ENCODE measurements at places on chromosomes 4 and X.

GRCh38 chr4:130542953-130543352, 1447.0 kb downstream of the C4orf33 start:
- DNase-seq = no peak

- peak; percentile 29 for DNase-seq
Observed at GRCh38 chrX:40207626-40208025, 109.9 kb upstream of the BCOR start.

DNA sequence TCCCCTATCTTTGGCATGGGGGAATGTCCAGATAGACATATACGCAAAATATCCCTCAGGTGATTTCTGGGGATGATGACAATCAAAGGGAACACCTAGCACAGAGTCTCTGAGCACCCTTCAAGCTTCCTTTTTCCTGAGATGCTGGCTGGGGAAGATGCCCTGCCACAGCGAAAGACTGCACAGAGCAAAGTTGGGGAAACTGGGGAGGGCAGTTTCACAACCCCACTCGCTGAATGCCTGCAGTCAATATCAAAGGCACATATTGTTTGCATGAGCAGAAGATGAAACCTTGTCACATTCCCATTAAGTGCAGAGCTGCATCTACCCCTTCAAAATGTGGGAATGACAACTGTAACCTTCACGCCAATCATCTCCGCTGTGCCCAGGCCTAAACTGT, 2.6 kb downstream of the GPC4 start:
- DNase-seq = no peak

DNA sequence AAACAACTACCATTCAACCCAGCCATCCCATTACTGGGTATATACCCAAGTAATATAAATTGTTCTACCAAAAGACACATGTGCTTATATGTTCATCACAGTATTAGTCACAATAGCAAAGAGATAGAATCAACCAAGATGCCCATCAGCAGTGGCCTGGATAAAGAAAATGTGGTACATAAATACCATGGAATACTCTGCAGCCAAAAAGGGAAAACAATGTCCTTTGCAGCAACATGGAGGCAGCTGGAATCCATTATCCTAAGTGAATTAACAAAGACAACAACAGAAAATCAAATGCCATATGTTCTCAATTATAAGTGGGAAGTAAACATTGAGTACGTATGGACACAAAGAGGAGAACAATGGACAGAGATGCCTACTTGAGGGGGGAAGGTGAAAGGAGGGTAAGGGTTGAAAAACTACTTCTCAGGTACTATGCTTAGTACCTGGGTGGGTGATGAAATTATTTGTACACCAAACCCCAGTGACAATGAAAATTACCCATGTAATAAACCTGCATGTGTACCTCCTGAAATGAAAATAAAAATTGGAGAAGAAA, 632.1 kb upstream of the AADAT start:
- no peak for DNase-seq

- no peak for DNase-seq
Observed at GRCh38 chr4:24560868-24561368, 23.4 kb downstream of the DHX15 start.

DNA sequence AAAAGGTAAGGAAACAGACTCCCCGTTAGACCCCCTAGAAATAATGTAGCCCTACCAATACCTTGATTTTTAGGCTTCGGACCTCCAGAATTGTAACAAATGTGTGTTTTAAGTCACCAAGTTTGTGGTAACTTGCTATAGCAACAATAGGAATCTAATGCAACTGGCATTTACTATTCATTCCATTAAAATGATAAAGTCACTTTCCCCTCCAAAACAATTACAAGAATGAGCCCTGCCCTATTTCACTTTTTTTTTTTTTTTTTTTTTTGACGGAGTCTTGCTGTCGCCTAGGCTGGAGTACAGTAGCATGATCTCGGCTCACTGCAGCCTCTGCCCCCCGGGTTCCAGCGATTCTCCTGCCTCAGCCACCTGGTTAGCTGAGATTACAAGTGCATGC, 3.5 kb upstream of the DDX60L start:
- no peak for DNase-seq

GRCh38 chr4:10981576-10981975, 297.0 kb upstream of the CLNK start:
- DNase-seq = no peak

- DNase-seq = peak; percentile 73
Observed at GRCh38 chr4:4269856-4270255, 20.1 kb downstream of the LYAR start.

- no peak for DNase-seq
Observed at GRCh38 chrX:13440176-13440575, 120.3 kb upstream of the ATXN3L start.

GRCh38 chrX:25084446-25084845, 68.7 kb upstream of the ARX start:
- DNase-seq = no peak

GRCh38 chr4:134905061-134905460, 703.5 kb upstream of the PABPC4L start:
- no peak for DNase-seq

GRCh38 chr4:15894921-15895916, 43.3 kb downstream of the FGFBP1 start:
- no peak for DNase-seq

GRCh38 chrX:1851527-1851926, 236.7 kb downstream of the ASMT start:
- DNase-seq = no peak

- DNase-seq = no peak
Observed at GRCh38 chrX:69102612-69103194, 62.5 kb downstream of the PJA1 start.

DNA sequence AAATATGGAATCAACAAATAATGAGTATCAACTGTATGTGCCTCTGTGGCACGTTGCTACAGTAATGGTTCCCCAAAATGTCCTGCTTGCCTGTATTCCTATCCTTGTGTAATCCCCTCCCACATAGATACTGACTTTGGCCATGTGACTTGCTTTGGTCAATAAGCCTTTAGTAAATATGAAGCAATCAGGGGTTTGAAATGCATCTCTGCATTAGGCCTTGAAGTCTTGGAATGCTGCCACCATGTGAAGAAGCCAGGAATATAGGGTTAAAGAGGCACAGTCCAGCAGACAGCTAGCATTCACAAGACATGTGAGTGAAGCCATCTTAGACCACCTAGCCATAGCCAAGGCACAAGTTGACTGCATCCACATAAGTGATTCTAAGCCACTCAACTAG, 190.9 kb downstream of the GABRB1 start:
- DNase-seq = no peak

- no peak for DNase-seq
Observed at GRCh38 chr4:2217726-2218125, 24.2 kb downstream of the HAUS3 start.

All from CD4-positive, alpha-beta T cell treated with Interleukin-4 for 1 hour (primary cell).